Right renal cortex interstitium (tissue), 3 donors: ENCODE measurements at places on chromosomes 4 and X. TPM values are rescaled to one million over a fixed set of nuclear protein-coding genes. Genes with fewer than 3 reads are reported as not detected.

GRCh38 chr4:157280673-157281072, 60.1 kb downstream of the GRIA2 start:
- DNase-seq: no peak

DNA sequence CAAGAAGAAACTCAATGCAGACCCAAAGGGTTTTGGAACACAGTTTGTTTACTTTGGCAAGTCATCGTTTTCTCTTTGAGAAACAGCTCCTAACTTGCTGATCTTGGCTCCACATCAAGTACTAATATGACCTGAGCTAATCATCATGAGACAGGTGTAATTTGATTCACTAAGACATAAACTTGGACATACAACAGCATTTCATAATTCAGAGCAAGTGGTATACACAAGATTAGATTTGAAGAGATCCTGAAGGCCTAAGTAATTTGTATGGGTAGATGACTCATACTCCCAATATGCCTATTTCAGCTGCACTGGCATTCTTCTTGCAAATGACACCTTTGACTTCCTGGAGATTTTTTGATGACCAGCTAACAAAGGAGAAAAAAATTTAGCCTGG, 1521.7 kb downstream of the RPA4 start:
- no peak for DNase-seq

DNA sequence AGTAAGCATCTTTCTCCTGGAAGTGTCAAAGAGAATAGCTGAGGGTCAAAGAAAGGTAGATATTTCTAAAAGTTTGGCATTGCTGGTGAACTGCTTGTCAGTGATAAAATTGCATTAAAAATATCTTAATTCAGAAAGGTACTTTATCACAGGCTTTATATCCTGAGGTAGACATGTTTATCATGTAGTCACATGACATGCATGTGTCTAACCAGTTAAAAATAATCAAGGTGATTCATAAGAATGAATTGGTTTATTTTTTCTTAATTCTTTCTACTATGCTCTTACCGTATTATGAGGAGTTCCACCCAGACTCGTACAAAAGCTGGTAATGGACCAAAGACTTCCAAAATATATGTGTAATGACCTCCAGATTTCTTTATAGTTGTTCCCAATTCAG, 6.1 kb downstream of the SLC7A11 start:
- no peak for DNase-seq

- no peak for DNase-seq
Observed at GRCh38 chr4:87651941-87652340, 1.9 kb downstream of the DMP1 start.

DNA sequence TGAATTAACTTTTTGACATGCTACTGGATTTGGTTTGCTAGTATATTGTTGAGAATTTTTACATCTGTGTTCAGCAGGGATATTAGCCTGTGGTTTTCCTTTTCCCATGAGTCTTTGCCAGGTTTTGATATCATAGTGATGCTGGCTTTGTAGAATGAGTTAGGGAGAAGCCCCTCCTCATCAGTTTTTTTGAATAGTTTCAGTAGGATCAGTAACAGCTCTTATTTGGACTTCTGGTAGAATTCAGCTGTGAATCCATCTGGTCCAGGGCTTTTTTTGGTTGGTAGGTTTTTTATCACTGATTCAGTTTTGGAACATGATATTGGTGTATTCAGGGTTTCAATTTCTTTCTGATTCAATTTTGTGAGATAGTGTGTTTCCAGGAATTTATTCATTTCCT, 790.4 kb upstream of the GRID2 start:
- no peak for DNase-seq

GRCh38 chr4:110626532-110627153, 3.8 kb upstream of the PITX2 start:
- DNase-seq: no peak

DNA sequence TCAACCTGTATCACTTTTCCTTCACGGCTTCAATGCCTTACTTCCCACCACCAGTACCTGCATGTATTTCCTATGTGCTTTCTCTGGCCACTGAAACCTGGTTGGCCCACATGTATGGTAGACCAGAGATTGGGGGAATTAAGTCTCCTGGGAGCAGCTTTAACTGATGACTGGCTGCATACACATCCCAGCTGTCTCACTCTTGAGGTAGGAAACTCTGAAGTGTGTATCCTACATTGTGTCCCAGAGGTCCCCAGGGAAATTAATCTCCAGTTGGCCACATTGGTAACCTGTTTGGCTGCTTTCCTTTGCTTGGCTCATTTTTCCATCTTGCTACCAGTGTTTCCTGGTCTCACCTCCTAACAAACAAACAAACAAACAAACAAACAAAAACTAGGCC, 124.4 kb downstream of the ZNF827 start:
- no peak for DNase-seq

DNA sequence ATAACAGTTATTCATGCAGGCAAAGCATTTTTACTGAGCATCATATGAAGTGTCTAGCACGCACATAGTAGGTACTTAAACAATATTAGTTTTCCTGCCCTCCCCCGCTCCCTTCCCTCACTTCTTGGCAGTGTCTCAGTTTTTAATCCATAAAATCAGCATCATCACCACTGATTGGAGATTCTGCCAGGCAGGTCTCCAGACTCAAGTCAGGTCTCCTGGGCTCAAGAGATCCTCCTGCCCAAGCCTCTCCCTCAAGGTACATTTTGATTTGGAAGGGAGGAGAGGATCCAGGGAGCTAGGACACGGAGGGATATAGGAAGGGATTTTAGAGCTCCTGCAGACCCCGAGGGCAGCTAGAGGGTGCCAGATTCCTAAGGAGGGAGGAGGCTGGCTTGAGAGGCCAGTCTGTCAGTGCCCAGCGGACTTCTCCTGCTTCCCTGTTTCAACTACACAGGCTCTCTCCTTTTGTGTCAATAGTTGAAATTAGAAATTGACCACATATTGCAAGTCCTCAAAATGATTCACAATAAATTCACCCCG, 4.4 kb upstream of the FAT1 start:
- DNase-seq: no peak

The HMGN5 gene
- polyA plus RNA-seq: 57.8 TPM

The HAND2 gene
- 0.36 TPM for polyA plus RNA-seq
